ENCODE measurements at places on chromosomes 1 and 21.

- DNase-seq = no peak
Observed at GRCh38 chr1:67755619-67756018, 70.6 kb downstream of the GADD45A start.

DNA sequence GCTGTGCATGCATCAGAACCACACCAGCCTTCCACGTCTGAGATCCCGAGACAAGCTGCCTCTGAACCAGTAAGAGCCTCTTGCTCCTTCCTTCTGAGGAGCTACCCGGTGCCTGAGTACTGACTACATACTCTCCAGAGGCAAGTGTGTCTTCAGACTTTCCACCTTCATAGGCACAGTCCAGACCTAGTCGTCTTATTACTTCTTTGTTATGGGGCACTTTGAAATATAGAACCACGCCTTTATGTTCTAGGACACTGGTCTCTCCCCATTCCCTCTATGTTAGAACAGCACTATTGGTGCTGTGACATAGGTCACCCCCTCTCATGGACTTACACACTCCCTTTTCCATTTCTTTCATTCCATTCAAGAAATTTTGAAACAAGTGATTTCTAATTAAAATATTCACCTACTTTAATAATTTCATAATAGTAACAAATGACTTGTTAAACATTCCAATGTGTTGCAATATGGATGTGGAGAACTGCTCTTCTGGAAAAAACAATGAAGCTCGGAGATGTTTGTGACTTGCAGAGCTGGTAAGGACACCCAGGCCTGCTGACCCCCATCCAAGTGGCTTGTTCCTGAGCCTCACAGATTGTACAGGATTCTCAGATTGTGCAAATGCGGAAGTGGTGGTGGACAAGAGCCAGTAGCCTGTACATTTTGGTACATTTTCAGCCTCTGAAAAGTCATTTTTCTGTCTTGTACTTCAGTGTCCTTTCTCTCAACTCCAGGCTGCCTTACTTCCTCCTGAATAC lies 76.1 kb upstream of the SIPA1L2 start:
- no peak for DNase-seq

DNA sequence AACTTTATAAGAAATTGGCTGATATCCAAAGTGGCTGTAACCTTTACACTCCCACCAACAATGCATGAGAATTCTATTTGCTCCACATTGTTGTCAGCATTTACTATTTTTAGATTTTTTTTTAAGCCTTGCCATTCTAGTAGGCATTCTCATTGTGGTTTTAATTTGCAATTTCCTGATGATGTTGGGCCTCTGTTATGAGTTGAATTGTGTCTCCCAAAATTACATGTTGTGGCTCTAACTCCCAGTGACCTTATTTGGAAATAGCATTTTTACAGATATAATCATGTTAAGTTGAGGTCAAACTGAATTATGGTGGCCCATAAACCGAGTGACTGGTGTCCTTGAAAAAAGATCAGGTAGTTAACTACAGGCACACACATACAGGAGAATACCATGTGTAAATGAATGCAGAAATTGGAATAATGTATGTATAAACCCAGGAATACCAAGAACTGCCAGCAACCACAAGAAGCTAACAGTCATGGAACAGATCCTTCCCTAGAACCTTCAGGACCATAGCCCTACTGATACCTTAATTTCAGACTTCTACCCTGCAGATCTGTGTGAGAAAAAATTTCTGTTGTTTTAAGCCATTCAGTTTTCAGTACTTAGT lies 348.8 kb upstream of the DAB1 start:
- no peak for DNase-seq

GRCh38 chr1:115456441-115456961 lies 118.5 kb upstream of the NGF start:
- no peak for DNase-seq

DNA sequence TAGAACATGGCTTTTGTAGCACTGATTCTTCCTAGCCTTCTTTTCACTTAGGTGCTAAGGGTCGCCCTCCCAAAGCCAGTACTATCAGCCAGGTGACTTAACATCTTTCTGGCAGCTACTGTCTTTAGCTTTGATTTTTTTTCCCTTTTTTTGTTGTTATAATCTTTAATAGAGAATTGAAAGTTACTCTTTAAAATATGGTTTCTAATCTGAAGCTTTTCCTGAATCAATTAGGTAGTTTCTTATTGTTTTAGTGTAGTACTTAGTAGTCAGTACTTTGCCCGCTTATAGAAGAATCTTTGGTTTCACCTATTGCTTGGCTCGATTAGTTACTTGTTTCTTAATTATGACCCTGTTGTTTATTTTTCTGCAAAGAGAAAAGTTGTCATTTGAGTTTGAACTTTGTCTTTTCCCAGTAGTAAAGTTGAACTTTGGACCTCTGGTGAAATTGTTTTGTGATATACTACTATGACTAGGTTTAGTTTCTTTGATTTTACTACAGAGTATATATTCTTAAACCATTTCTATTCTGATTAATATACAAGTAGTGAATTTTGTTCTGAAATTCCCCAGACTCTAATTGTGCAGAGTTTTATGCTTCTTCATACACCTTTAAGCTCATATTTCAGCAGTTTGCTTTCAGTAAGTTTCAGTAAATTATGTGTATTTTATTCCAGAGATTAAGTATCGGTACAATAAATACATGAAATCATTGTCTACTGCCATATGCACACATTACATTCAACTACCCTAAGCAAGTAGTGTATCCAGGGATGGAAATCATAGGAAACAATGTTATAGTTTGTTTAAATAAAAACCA lies 3.9 kb downstream of the MAGI3 start:
- DNase-seq = no peak

- DNase-seq = no peak
Observed at GRCh38 chr1:116991171-116991845, 10.3 kb upstream of the CD101 start.

DNA sequence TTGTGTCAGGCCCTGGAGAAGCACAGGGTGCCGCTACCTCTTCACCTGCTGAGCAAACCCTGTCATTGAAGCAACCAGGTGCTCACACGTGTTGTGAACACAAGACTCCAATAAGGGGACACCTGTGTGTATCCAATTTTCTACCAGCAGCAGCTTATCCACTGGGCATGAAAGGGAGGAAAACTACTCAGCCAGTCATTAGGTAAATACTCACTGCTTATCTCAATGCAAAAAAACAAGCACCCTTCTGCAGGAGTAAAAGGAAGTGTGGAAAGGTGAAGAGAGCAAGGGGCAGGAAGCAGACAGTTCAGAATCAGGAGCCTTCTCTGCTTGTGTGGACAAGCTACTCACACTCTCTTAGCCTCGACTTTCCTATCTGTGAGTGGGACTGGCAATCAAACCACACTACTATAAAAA lies 148.9 kb downstream of the ETS2 start:
- no peak for DNase-seq

DNA sequence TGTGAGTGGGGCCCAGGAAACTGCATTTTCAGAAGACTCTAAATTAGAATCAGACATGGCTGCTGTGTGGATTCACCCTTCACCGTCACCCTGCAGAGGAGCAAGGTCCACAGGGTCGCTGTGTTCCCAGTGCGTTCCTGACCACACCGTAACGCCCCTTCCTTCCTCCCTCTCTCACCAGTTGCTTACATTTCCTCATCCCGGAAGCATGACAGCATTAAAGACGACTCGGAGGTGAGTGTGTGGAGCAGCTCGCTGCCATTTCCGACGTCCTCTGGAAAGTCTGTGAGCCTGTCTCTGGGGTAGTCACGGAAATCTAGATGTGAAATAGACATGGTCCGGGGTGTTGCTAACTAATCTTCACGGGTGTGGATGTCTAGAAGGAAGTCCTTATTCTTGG lies 45.9 kb downstream of the FAAP20 start:
- no peak for DNase-seq

- no peak for DNase-seq
Observed at GRCh38 chr1:54807756-54808155, 6.6 kb upstream of the TTC22 start.

DNA sequence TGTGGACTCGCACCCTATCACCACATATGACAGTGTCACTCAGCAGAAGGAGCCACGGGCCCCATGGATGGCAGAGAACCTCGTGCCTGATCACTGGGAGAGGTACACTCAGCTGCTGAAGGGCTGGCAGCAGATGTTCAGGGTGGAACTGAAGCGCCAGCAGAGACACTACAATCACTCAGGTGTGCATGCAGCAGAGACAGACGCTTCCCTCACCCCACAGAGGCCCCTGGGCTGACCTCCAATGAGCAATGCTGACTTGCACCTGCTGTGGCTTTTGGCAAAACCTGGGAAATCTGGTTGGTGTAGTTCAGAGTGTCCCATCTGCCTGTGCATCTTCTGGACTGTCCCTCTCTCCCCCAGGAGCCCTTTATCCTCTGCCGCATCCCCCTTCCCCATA lies 51.9 kb downstream of the KIAA1614 start:
- DNase-seq = no peak

- DNase-seq = no peak
Observed at GRCh38 chr1:6724517-6725141, 23.0 kb upstream of the DNAJC11 start.

Measured in pulmonary artery endothelial cell (primary cell).